Uterus (tissue), 4 donors: ENCODE measurements at places on chromosomes 7 and 10. TPM values are rescaled to one million over a fixed set of nuclear protein-coding genes. Genes with fewer than 3 reads are reported as not detected.

DNA sequence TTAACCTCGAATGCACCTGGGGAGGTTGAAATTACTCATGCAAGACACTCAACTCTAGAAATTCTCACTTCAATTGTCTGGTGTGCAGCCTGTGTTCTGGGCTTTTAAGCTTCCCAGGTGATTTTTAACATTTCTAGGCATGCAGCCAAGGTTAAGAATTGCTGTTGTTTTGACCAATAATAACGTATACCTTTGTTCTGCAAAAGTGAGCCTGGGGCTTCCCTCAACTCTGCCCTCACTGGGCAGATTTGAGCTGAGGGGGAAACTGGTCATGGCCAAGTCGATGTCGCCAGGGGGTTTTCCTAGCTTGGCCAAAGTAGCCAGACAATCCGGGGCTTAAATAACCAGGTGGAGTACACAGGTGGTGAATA, 568 bp downstream of the PRSS2 start:
- no peak for DNase-seq

- DNase-seq: no peak
Observed at GRCh38 chr7:27587429-27587828, 75.3 kb downstream of the HIBADH start.

Gene UPK3B
- 2.0 TPM for total RNA-seq

Gene CABCOCO1
- total RNA-seq: 6.7 TPM

GRCh38 chr7:122485856-122486255, 181.3 kb upstream of the FEZF1 start:
- no peak for DNase-seq

- DNase-seq: no peak
Observed at GRCh38 chr7:4147926-4148620, 534.0 kb upstream of the FOXK1 start.
